ENCODE measurements at places on chromosomes 2 and 18.

GRCh38 chr2:21118302-21118920 is 5.4 kb upstream of the TDRD15 start:
- DNase-seq: peak; percentile 7

GRCh38 chr2:157107460-157107859 is 150.0 kb upstream of the GALNT5 start:
- DNase-seq: no peak

DNA sequence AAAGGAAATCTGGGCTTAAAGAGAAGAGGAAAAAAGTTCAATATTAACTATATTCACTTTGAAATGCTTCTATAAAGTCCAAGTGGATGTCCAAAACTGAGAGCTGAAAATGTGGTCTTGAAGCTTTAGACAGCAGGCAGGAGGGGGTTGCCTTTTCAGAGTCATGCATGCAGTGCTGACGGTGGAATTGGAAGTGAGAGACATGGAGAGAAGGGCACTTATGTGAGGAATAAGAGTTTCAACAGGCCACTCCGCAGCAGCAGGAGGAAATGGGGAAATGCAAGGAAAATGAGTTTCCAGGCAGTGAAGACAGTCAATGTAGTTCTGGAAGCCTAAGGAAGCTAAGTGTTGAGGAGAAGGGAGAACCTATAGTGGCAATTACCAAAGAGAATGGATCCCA is 33.0 kb upstream of the LRRC30 start:
- no peak for DNase-seq

- DNase-seq: no peak
Observed at GRCh38 chr2:173590276-173590861, 235.7 kb downstream of the CDCA7 start.

DNA sequence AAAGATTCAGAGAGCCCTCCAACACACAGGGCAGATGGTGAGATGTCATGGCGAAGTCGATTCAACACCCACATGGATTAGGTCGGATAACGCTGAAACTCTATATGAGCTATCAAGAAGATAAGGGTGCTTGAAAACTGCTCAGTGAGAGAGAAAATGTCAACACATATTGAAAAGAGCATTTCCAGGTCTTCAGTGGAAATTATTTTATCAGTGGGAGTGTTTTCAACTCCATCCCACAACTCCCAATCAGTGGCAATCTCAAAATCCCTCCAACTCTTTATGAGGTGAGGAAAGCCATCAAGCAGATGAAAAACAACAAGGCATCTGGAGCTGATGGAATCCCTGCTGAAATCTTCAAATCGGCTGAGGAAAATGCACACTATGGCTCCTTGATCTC is 104.5 kb upstream of the KLHL14 start:
- no peak for DNase-seq

DNA sequence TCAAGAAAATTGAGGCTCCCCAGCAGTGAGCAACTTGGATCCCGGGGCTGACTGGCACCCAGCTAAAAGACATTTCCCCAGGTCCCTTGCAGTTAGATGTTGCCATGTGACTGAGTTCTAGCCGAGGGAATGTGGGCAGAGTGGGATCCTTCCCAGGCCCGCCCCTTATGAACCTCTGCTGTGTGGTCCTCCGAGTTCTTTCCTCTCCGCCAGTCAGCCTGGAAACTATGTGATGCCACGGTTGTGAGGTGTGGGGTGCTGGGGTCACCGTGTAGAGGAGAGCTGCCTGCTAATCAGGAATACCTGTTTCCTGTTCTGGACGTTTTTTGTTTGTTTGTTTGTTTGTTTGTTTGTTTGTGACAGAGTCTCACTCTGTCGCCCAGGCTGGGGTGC is 45.5 kb downstream of the TMEM37 start:
- DNase-seq: no peak

- no peak for DNase-seq
Observed at GRCh38 chr2:187397886-187398285, 50.2 kb downstream of the CALCRL start.

DNA sequence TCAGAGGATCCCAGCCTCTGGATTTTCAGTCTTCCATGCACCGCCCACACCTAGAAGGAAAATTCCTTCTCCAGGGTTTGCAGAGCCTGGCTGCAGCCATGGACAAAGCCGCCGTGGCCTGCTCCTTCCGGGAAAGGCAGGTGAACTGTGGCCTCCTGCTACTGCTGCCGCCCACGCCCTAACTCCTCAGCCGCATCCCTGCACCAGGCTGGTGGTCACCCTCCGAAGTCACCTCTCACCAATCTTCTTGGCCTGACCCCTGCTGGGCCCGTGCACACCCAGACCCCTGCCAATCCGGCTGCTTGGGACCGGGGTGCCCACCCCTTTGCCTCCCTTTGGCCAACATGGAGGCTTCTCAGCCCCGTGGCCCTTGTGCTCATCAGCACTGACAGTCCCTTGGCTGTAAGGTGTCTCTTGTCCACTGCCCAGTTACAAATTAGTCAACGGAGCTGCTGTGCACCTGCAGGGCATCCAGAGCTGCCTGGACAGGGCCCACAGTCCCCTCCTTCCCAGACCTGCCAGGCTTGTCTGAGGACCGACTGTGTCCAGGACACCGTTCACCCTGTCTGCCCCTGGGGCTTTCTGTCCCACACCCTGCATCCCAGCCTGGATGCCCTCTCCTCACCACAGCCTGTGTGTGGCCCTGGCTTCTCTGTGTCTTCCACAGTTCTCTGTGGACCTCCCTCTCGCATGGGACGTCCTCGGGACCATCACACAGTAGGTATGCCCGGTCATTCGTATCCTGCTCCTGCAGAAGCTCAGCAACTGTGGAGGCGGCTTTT is 130.1 kb upstream of the TPO start:
- no peak for DNase-seq

DNA sequence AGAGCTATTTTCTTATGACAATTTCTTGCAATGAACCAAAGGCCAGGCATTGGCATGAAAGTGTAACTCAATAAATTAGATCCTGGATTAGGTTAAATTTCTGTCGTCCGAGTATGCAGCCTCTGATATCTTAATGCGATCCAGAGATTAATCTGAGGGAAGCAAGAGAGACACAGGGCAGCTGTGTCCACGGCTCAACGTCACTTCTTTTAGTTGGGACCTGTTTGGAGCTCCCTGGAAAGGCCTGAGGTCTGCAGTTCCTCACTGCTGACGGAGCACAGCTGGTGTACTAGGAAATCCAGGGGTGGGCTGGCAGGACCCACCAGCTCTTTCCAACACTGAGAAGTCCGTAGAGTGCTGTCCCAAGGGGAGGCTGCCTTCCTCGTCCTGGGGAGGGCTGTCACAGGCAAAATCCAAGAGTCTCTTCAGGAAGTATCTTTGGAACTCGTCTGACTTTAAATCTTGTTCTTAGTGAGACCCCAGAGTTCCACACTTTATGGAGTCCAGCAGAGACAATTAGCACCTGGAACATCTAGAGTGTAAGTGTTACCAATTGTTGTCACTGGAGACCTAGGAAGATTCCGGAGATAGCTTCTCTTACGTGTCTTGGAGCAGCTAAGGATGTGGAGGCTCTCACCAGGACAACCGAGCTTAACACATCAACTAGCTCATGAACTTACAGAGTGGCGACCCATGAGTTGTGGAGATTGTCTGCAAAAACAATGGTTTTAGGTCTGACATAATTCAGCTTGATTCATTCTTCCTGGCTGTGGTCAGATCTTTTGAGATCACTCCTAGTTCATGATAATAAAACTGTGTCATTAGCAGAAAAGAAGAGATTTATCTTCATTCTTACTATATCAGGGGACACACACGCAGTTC is 173.7 kb downstream of the ACKR3 start:
- DNase-seq: no peak

- DNase-seq: no peak
Observed at GRCh38 chr2:164538240-164538866, 82.9 kb downstream of the GRB14 start.

GRCh38 chr2:190722835-190723234 is 74.0 kb downstream of the NAB1 start:
- DNase-seq: no peak

DNA sequence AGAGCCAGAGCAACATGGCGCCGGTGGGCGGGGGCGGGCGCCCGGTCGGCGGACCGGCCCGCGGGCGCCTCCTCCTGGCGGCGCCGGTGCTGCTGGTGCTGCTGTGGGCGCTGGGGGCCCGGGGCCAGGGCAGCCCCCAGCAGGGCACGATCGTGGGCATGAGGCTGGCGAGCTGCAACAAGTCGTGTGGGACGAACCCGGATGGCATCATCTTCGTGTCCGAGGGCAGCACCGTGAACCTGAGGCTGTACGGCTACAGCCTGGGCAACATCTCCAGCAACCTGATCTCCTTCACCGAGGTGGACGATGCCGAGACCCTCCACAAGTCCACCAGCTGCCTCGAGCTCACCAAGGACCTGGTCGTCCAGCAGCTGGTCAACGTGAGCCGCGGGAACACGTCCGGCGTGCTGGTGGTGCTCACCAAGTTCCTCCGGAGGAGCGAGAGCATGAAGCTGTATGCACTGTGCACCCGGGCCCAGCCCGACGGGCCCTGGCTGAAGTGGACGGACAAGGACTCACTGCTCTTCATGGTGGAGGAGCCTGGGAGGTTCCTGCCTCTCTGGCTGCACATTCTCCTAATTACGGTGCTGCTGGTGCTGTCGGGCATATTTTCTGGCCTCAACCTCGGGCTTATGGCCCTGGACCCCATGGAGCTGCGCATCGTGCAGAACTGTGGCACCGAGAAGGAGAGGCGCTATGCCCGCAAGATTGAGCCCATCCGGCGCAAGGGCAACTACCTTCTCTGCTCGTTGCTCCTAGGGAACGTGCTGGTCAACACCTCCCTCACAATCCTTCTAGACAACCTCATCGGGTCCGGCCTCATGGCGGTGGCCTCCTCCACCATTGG is 507 bp downstream of the CNNM4 start:
- DNase-seq: peak; percentile 45

GRCh38 chr2:210792000-210792399 is 235.6 kb downstream of the CPS1 start:
- DNase-seq: no peak

GRCh38 chr2:16973586-16974286 is 308.1 kb upstream of the CYRIA start:
- no peak for DNase-seq

DNA sequence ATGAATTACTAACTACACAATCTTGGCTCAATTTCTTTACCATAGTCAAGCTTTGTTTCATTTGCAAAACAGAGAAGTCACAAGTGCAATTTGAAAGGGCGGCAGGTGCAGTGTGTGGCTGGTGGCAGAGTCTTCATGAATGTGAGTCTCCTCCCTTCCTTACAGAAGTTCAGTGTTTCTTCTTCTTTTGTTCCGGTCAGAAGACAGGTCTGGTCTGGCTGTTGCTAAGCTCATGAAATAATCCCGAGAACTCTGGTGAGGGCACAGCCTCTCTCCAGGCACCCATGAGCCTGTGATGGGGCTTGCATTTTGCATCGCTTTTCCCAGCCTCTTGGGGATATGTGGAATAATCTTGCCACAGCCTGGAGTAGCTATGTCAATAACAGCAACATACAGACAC is 824.8 kb upstream of the SALL3 start:
- DNase-seq: no peak

GRCh38 chr2:20524412-20525040 is 77.7 kb downstream of the RHOB start:
- DNase-seq: peak; percentile 38

DNA sequence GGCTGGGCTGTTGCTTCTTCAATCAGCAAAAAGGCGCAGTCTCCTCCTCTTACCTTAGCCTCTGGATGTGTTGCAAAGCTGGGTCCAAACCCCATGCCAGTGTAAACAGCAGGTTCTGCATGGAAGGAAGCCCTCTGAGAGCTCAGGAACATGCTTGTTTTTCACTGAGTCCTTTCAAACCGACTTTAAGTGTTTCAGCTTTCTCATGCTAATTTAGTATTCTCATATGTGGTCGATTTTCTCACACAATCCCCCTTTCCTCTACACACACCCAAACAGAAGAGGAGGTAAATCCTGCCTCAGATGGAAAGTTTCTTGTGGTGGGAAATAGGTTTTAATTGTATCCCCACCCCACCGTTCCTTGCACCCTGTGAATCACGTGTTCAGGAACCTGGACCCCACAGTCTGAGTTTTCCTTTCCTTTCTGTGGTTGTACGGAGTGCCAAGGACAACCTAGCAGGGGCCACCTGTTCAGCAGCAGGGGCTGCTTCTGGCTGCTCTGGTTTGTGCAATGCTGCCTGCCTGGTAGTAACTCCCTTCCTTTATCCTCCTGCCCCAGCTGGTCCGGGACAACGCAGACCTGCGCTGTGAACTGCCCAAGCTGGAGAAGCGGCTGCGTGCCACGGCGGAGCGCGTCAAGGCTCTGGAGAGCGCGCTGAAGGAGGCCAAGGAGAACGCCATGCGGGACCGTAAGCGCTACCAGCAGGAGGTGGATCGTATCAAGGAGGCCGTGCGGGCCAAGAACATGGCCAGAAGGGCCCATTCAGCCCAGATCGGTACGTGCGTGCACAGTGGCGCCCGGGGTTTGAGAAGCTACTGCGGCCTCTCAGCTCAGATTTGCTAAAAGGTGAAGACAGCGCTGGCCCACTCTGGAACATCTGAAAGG is 28.7 kb upstream of the LYPD6B start:
- DNase-seq: no peak

DNA sequence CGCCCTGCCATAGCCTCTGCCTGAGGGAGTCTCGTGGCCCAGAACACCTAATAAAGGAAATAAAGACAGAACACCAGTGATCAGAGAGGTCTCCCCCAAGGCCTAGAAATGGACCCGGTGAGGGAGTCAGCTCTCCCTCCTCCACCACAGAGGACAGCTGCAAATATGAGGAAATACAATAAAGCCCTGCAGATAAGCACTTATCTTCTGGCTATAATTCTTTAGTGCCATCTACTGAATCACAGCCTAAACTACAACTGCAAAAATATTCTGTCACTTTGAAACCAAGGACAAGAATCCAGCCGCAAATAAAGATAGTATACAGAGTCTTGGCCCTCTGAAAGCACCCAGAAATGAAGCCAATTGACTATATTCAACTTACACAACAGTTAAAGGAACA is 42.4 kb upstream of the TACR1 start:
- no peak for DNase-seq

DNA sequence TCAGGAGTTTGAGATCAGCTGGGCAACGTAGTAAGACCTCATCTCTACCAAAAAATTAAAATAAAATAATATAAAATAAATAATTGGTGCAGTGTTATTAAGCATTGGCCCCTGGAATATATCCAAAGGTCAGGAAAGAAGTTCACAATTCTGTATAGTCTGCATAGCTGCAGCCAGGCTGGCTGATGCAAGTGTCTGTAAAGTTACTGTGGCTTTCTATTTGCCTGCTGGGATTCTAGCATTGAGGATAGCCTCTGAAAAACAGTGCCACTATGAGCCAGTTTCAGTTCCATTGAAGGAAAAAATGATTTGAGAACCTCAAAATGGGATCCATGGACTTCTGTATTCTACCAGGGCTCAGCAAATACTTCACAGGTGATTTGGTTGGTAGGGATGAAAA is 208.6 kb downstream of the PARD3B start:
- no peak for DNase-seq

Measured in substantia nigra (tissue), 51 donors.